ENCODE measurements at places on chromosomes 16 and 17.
A peak's percentile ranks its signal among the peaks of the same experiment; 100 is the strongest.

DNA sequence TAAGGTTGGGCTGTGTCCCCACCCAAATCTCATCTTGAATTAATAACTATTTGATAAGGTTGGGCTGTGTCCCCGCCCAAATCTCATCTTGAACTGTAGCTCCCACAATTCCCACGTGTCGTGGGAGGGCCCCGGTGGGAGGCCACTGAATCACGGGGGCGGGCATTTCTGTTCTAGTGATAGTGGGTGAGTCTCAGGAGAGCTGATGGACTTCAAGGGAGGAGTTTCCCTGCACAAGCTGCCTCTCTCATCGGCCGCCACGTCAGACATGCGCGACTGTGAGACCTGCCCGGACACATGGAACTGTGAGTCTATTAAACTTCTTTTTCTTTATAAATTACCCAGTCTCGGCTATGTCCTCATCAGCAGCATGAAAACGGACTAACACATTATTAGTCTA lies 44.9 kb upstream of the METRNL start:
- no peak for DNase-seq

GRCh38 chr16:57341441-57342303 lies 16.9 kb upstream of the CCL22 start:
- no peak for DNase-seq

- no peak for DNase-seq
Observed at GRCh38 chr17:60671482-60671881, 6.2 kb upstream of the BCAS3 start.

DNA sequence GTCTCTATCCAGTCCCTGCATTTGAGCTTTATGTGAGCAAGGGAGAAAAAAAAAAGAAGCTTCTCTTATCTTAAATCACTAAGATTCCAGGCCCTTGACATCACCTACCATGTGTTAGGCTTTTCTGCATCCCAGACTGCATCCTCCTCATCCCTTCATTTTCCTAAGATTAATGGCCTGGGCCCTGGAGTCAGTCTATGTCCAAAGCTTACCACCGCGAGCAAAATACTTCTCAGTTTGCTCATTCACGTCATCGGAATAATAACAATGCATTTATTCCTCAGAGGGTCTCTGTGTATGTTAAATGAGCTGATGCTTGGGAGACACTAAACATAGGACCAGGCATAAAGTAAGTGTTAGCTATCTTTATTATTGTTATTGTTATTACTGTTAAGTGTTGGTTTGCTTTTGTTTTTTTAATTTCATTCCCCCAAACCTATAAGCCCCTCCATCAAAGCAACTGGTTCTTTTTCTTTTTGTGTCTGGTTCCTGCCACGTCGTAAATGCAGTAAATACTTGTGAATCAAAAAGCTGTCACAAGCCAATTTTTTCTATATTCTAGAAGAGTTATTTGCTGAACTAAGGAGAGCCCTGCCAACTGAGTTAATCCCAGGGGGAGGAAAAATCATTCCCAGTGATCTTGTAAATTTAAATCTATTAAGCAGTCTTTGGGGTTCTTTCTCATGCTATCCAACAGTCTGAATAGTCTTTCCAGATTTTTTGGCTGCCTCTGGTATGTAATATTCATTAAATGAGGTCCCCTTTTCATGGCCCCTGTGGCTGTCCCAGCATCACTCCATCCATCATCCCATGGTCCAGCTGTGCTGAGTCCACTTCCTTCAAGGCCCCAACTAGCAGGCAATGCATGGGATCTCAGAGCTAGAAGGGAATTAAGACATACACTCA lies 46.5 kb downstream of the VAT1L start:
- DNase-seq = no peak

GRCh38 chr17:48555258-48556228 lies 10.6 kb upstream of the HOXB2 start:
- DNase-seq = no peak

DNA sequence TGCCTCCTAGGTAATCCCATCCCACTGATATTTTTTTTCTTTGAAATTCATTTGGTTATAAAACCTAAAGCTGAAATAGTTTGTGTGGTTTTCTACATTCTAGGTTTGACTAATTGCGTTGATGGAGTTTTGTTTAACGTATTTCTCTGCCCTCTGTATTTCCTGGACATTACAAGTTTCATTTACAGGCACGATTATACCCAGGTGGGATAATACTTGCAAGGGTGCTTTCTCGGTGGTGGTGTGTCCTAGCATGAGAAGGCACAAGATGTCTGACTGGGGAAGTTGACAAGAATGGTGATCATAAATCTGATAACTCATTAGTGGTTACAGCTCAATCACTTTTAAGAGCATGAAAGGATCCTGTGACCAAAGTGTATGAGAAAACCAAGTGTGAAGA lies 45.0 kb downstream of the DYNLRB2 start:
- DNase-seq = no peak

DNA sequence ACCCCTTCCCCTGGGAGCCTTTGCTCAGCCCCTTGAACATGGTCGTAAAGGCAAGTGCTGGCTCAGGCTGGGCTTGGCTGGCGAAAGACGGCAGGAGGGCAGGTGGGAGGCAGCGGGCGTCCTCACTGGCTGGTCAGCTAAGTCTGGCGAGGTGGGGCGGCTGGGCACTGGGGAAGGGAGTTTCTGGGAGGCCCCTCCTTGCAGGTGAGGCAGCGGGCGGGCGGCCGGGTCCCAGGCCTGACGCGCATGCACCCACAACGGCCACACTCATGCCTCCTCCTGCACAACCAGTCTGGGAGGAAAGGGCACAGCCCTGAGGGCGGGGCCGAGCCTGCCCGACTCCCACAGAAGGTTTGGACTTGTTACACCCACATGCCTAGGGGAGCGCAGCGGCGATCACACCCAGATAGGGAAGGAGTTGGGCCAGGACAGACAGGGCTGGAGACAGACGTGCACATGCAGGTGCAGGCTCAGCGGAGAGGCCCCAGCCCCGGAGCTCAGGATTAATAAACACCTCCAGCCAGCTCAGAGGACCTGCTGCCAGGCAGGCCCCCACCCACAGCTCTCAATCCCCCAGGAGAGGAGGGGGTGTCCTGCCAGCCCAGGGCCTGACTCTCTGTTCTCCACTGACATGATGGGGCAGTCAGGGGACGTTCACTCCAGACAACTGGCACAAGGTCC lies at the start of gene EVPL:
Gene EVPL, minus strand, starts transcription at position 148 of the 681 bp plus-strand sequence. Its CDS starts 108 bp downstream, at position 40.
- no peak for DNase-seq

GRCh38 chr16:67035364-67035763 lies 6.4 kb downstream of the CBFB start:
- DNase-seq = no peak

DNA sequence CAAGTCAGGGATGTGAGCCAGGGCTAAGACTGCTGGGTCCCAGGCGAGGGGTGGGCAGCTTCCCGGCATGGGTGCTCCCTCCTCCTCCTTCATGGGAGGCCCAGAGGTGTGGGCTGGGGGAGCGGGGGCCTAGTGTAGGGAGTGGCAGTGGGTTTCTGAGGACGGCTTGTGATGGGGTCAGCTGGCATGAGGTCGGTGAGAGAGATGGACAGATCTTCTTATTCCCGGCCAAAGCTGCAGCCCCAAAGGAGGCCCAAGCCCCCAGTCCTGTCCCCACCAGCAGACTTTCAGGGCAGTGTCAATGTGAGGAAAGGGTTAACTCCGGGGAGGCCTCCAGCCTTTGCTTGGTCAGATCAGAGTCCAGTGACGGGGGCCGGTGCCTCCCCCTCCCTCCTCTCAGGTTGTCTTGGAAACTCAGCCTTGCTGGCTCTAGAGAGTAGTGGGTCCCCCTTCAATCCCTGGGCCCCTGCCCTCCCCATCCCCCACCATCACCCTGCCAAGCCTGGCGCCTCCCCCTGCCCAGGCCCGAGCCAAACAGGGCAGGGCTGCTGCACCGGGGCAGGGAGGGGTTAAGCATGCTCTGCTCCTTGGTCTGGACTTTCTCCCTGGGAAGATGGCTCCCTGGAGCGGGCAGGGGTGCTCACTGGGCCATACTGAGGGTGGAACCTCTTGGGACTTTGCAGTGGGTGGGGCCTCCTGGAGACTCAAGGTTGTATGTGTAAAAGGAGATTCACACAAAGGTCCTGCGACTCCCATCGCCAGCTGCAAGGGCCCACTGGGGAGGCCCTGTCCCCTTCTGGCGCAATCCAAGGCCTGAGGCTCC lies 12.4 kb downstream of the NAT9 start:
- no peak for DNase-seq

- no peak for DNase-seq
Observed at GRCh38 chr16:78729687-78730086, 630.2 kb downstream of the WWOX start.

DNA sequence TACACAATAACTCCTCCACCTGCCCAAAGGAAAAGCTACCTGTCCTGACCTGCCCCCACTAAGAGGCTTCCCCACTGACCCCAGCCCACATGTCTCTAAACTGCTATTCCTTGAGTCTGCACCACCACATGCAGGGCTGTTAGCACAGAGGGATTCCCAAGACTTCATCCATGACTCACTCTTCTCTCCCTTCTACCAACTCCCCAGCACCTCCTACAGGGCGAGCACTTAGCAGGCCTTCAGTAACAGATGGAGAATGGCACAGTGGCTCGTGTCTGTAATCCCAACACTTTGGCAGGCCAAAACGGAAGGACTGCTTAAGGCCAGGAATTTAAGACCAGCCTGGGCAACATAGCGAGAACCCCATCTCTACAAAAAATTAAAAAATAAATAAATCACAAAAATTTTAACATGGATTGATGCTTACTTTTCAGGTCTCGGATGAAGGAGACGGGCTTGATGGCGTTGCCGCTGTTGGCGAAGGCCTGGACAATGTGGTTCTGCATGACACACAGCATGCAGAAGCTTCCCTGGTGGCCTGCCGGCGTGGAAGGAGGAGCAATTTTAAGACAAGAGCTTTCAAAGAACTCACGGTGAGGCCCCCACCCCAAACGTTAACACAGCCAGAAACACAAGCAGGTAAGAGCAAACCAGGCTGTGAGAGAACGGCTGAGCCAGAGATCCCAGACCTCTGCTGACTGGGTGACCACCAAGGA lies 12.0 kb downstream of the USP36 start:
- no peak for DNase-seq

DNA sequence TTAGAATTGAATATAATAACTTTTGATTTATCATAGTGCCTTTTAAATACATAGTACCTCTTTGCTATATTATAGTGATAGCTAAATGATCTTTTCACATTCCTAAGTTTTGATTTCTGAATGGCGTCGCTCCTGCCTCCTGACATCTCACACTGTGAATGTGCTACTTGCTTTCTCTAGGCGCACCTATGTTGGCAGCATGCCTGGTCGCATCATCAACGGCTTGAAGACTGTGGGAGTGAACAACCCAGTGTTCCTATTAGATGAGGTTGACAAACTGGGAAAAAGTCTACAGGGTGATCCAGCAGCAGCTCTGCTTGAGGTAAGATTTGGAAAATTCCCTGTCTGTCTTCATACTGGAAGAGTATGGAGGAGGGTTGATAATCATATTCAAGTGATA lies 29.8 kb upstream of the ABCC11 start:
- no peak for DNase-seq

- DNase-seq = no peak
Observed at GRCh38 chr16:56525236-56525635, 5.4 kb upstream of the BBS2 start.

DNA sequence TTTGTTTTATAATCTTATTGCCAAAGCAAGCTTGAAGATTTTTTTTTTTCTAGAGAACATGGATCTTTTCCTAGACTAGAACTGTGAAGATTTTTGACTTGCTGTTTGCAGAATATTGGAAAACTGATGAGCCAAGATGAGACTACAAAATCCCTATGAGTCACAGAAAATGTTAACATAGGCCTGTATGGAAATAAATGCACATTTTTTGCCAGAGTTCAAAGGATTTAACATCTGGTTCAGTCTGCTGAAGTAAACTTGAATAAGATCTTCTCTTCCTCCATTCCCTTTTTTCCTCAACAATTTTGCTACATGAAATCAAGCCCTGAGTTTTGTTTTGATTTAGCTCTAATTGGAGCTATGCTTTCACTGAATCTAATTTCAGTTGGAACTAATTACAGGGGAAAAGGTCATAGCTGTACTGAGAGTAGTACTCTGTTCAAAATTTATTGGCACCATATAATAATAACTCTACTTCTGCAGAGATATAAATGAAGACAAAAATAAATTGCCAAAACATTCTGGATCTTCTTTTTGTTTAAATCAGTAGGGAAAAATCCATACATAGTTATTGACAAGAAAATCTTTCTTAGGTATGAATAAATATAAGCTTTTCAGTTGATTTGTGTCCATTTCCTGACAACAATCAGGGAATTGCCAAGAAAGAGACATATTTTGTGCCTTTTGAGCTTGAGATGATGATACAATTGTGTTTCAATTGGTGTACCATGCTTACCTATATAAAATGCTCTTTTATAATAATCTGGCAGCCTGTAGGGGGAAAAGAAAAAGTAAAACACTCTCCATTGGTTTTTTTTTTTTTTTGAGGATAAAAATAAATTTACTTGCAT lies 387.5 kb upstream of the GOT2 start:
- no peak for DNase-seq

DNA sequence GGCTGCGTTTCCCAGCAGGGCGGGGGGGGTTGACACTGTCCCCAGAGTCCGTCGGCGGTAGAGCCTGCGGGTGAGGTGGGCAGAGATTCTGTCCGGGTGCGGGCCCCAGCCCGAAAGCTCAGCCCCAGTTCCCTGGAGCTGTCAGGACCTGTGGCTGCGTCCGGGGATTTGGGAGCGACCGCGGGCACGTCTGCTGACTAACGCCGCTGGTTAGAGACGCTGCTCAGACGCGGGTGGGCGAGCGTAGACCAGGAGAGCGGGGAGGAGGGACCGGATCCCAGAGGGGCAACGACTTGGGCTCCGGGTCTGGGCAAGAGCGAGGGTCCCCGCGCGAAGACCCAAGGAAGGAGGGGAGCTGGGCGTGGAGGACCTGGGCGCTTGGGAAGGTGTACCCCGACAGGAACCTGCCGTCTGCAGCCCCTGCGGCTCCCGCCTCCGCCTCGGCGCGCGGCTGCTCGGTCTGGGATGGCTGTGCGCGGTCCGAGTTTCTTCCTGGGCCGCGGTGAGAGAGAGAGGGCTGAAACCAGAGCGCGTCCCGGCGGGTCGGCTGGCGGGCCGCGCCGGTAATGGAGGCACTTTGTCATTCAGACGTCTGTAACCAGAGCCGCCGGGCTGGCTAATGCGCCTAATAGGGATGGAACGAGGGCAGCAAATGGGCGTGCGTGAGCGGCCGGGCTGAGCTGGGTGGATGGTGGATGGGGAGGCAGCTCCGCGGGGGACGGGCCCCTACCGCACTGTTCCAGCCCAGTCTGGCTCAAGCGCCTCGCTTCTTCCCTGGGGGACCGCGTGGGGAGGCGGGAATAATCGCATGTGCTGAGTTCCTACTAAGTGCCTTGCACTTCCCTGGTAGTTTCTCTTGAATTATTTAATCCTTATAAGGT lies 2.3 kb downstream of the NGFR start:
- peak; percentile 19 for DNase-seq

DNA sequence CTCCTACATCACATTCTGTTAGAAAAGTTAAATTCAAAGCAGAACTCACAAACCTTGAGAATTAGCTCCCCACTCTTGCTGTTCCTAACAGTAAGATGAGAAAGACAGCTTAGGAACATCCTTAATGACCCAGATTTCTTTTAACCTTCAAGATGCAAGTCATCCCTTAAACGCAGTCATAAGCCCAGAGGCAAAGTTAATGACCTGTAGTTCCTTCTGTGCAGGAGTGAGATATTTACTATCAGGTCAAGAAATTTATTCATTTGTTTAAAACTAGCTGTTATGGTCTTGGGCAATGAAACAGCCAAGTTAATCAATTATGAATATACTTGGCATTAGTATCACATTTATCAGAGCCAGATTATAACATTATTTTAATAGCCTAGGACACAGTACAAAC lies 37.1 kb downstream of the NXPH3 start:
- no peak for DNase-seq
